ENCODE measurements at places on chromosomes 6 and 20.

DNA sequence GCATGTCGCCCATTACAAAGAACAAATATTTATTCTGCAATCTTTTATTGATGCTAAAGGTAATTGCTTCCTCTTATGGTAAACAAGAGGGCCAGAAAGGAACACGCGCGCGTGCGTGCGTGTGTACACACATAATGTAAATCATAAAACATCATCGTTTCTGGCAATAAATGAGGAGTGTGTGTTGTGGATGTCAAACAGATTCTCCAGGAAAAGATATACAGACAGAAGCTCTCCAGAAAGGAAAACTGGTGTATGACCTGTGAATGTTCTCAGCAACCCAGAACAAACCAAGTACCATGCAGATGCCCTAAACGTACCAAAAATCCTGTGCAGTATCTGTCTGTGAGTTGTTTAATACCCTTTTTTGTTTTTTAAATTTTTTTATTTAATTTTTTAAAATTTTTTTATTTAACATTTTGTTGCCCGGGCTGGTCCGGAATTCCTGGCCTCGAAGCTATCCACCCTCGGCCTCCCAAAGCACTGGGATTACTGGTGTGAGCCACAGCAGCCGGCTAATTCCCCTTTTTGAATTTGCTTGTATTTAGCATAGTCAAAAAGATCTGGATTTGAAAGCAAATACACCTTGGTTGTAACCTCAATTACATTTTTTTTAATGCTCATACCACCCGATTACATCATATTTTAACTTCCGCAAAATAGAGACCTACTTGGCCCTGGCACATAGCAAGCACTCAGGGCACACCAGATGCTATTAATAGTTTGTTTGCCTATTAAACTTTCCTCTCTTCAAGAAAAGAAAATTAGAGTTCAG lies 909 bp upstream of the NUDT3 start:
- no peak for DNase-seq

DNA sequence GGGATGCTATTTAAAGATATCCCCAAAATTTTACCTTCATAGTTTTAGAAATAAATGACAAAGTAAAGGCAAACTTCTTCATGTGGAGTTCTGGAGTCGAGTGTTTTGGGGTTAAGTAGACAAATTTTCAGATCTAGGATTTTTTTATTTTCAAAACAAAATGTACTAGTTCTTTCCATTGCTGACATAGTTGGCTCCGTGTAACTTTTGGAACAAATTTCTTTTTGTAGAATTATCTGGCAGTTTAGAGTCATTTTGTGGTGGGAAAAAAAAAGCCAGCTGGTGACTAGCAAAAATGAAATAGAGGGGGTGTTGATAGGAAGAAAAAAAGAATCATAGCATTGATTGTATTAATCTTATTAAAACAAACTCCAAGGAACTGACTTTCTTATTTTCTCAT lies 131.6 kb upstream of the TCF21 start:
- no peak for DNase-seq

- DNase-seq = no peak
Observed at GRCh38 chr6:32637219-32637880, at the start of gene HLA-DQA1. HLA-DQA1 (plus strand) TSS chr6:32637406; CDS start chr6:32637459, 53 bp downstream.

DNA sequence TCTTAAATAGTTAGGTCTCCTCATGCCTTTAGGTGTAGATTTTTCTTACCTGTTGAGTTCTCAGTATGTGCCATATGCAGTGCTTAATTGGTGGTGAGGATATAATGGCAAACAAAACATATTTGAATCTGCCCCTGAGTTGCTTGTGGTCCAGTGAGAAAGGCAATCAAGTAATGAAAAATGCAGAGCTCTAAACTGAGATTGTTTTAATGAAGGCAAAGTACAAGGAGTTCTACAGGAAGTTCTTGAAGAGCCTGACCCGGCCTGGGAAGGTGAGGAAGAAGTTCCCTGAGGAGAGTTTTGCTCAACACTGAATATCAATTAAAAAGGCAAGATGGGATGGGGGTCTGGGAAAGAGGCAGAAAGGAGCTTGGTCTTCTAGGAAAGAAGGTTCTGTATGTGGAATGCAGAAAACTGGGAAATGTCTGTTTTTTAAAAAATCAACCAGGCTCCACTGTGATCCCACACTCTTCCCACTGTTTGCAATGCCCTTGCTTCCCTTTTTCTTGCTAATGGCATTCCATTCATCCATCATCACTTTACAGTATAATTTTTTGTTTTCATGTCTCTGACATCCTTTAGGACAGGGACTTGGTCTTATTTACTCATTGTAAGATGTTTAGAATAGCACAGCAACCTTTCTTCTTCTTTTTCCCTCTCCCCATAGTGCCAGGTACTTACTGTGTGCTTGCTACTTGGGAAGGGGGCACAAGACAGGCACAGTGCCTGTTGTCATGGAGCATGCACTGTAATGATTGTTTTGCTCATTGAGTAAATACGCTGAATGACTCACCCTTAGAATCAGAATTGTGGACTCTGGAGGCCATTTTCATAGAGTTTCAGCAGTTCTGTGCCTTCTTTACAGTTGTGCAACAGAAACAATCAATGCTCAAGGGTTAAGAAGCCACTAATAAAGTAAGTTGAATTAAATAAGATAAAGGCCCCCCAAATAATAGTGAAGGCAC lies 64.3 kb downstream of the ANKS1A start:
- DNase-seq = no peak

DNA sequence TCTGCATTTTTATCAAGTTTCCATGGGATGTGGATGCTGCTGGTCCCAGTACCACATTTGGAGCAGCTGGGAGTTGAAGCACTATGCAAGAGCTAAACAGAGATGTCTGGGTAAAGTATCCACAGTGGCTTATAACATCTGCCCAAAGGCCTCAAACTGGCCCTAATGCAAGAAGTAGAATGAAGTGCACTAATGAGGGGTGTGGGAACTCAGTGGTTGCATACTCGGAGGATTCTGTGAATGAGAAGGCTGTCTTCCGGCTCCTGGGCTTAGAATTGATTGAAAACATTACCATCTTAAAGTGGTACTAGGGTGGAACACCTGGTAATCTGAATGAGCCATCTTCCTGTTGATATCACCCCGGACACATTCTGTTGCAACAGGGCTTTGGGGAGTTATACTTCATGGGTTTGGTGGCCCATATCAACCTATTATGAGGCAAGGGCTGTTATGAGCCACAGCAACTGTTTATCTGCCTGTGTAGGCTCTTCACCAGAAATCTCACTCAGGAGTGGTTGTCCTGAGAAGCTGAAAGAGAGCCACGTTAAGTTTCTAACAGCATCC lies 54.7 kb upstream of the SNRPB2 start:
- no peak for DNase-seq

GRCh38 chr6:163897669-163898068 lies 483.2 kb downstream of the QKI start:
- DNase-seq = no peak

DNA sequence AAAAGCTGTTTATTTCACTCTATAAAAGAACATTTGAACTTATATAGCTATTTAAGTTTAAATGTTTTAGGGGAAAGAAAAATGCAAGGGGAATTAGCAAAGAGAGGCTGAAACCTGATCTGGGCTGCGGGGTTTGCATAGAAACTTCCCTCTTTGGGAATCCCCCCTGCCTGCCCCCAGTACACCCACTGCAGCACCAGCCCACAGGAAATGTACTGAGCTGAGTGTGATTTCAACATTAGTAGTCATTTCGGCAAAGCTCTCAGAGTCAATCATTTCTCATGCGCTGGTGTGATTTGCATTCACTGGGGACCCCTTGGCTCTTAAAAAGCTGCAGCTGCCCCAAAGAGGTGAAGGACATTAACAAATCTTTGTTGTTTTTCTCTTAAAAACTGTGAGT lies 859.4 kb downstream of the MAFB start:
- no peak for DNase-seq

GRCh38 chr20:48718786-48719578 lies 108.8 kb downstream of the PREX1 start:
- DNase-seq = no peak

GRCh38 chr6:57108691-57109090 lies 18.7 kb downstream of the ZNF451 start:
- no peak for DNase-seq

GRCh38 chr6:123629258-123629941 lies 7.3 kb downstream of the TRDN start:
- no peak for DNase-seq

DNA sequence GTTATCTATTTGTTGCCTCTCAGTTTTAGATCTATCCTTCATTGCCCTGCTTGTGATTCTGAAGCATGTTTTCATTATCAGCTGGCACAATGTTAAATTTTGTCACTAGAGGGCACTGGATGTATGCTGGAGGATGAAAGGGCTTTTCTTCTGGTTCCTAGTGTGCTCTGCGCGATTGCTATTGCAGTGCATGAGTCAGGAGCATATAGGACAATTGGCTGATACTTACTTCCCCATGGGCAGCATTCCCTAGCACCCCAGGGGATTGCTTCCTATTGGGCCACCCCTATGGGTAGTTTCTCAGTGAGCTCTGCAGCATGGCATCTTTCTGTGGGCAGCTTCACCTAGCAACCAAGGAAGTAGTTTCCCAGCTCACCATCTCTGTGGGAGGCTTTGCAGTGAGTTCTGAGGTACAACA lies 280.3 kb upstream of the SYNCRIP start:
- no peak for DNase-seq

DNA sequence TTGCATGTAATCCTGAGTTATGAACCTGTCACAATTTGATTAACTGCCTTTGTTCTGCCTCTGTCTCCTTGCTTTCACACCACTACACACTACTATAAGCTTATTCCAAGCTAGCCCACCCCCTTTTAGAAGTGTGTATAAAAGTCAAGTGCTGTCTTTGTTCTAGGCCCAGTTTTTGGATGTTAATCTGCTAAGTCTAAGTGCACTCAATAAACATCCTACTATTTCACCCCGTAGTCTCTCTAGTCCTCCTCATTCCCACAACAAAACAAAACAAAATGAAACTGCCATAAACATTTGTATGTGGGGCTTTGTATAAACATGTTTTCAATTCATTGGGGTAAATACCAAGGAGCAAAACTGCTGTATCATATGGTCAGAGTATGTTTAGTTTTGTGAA lies 16.1 kb upstream of the SPACA1 start:
- no peak for DNase-seq

GRCh38 chr20:15831201-15831600 lies 742.0 kb downstream of the KIF16B start:
- no peak for DNase-seq

GRCh38 chr6:72260489-72260888 lies 361.4 kb upstream of the KCNQ5 start:
- DNase-seq = no peak

DNA sequence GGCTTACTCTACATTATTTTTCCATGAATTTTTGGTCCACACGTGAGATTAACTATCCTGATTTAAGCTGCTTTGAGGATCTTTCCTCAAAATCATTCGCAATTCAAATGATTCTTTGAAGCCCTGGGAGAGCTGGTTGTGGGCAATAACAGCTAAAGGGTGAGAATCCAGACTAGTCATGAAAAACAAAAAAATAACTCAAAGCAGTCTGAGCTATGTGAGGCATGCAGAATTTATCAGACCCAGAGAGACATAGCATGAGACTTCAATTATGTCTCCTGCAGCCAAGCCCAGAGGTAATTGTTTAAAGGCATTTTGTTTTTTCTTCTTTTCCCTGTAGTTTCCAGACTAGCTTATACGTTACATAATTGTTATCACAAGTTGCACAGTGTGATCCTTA lies 517.3 kb upstream of the PTCHD4 start:
- DNase-seq = no peak

DNA sequence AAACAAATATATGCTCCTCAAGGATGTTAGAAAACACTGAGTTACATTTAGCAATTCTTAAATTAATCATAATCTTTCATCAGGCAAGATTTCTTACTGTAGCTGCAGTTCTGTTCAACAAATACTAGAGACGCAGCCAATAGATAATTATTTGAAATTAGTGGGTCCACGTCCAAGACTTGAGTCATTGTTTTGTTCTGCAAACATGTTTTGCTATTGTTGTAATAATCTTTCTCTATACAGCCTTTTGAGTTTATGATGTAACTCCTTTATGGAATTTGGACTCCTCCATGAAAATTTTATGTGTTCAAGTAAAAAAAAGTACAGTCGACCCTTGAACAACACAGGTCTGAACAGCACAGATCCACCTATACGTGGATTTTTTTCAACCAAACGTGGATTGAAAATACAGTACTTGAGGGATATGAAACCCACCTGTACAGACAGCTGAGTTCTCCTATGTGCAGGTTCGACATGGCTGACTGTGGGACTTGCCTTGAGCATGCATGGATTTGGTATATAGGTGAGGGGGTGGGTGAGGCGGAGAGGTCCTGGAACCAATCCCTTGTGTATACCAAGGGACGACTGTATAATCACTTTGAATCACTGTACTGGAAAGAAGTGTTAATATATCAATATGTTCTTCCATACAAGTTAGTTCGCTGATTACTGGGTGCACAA lies 41.3 kb upstream of the SLC22A16 start:
- no peak for DNase-seq

DNA sequence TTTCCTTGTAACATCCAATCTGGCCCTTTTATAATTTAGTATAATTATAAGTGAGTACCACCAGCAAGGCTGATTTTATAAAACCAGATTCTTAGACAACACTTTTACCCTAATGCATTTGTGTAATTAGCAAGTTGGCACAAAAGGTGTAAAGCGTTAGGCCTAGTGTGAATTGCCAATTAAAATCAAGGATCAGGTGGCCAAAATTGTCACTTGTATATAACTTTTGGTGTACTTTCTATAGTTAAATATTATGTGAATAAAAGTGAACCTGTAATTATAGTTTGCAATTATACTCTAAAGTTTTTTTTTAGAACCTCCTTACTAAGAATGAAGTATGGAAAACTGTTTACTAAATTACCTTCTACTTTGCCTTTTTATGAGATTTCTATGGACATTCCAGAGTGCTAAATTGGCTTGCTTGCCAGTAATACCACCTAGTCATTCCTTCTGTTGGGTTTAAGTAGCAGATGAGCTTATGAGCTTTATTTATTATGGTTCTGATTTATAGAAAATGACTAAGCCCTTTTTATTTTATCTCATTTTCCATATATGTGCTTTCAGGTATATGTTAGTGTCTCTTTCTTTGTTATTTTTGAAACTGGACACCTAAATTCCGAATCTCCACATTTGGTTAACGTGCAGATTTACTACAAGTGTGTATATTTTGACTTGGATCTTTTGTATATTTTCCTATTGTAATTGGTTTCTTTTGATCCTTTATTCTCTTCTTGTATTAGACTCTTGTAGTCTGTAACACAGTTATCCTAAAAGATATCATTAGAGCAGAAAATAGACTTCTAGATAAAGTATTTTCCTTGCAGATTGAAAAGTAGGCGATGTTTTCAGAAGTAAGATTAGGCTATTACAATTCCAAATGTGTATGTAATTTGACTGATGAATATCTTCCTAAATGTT lies 3.9 kb downstream of the STXBP5 start:
- DNase-seq = no peak

DNA sequence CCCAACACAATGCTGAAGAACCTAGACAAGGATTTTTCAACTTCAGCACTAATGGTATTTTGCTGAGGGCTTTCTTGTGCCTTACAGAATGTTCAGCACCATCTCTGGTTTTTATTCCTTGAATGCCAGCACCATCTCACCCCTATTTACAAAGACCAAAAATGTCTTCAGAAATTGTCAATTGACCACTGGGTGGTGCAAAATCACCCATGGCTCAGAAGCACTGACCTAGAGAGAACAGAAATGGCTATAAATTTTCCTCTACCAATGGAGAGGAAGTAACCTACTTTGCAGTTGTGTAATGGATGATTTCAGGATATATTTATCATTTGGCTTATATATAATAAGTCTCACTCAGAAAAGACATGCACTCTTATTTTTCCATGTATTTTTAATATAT lies 431.0 kb upstream of the IRAK1BP1 start:
- DNase-seq = no peak

- DNase-seq = no peak
Observed at GRCh38 chr20:6708010-6708409, 59.5 kb upstream of the BMP2 start.

- DNase-seq = no peak
Observed at GRCh38 chr6:11386726-11387125, 150.8 kb upstream of the TMEM170B start.
